WTC11 (cell line): ENCODE measurements at places on chromosomes 1 and 21. TPM values are rescaled to one million over a fixed set of nuclear protein-coding genes. Genes with fewer than 3 reads are reported as not detected.

GRCh38 chr1:31154000-31154631 is 85.6 kb downstream of the NKAIN1 start:
- no peak for DNase-seq
- H3K4me1 ChIP-seq = peaks cover 14% of the 10 kb centered on the region
- H3K4me3 ChIP-seq = peak overlapping the region; percentile 72
- H3K36me3 ChIP-seq = 0 out of 2 replicates have a peak, but pooled peaks cover 5% of the 10 kb centered on the region

- no peaks in the 10 kb centered on the region for H3K36me3 ChIP-seq
- peaks cover 17% of the 10 kb centered on the region for H3K4me1 ChIP-seq
- H3K27ac ChIP-seq = no peak overlapping the region
- H3K27me3 ChIP-seq = no peaks in the 10 kb centered on the region; the same call in 1 of the 2 replicates
- no peak for DNase-seq
- H3K4me3 ChIP-seq = no peak overlapping the region
These were observed 127.9 kb downstream of the CLIC6 start for GRCh38 chr21:34796518-34797200.

- no peak for DNase-seq
- peaks cover 8% of the 10 kb centered on the region for H3K4me1 ChIP-seq
- H3K27me3 ChIP-seq = peaks cover 17% of the 10 kb centered on the region
- H3K36me3 ChIP-seq = no peaks in the 10 kb centered on the region
- no peak overlapping the region for H3K4me3 ChIP-seq
These were observed 41.6 kb downstream of the MATN1 start for GRCh38 chr1:30681782-30682181.

- H3K4me3 ChIP-seq = no peak overlapping the region
- no peak overlapping the region for H3K27ac ChIP-seq
- H3K4me1 ChIP-seq = peaks cover 46% of the 10 kb centered on the region
- H3K27me3 ChIP-seq = peaks cover 3% of the 10 kb centered on the region; the same call in 1 of the 2 replicates
These were observed 182.7 kb downstream of the GRIK3 start for GRCh38 chr1:36851595-36851994.

GRCh38 chr1:87743256-87743655 is 414.6 kb downstream of the LMO4 start:
- H3K27ac ChIP-seq = no peak overlapping the region
- peaks cover 21% of the 10 kb centered on the region for H3K4me1 ChIP-seq
- DNase-seq = no peak
- no peaks in the 10 kb centered on the region for H3K36me3 ChIP-seq

DNA sequence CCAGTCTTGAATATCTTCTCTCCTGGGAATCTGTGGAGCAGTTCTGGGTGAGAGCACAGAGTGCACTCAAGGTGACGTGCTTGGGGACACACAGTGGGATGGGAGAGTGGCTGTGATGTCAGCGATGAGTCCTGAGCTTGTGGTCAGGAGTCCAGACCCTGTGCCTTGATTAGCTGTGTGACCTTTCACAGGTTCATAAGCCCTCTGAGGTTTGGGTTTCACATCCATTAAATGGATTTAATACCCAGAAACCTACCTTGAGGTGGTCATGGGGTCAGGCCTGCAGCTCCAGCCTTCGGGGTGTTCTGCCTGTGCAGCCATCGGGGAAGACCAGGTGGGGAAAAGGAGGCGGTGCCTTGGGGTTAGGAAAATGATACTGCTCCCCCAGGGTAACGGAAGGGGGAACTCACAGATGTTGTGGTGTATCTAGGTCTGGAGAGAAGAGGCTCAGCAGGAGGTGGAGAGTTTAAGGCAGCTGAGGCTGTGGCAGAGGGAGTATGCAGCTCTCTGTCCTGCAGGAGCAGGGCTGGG is 38.5 kb upstream of the ETV3 start:
- no peak for DNase-seq
- no peak overlapping the region for H3K27ac ChIP-seq
- peaks cover 18% of the 10 kb centered on the region for H3K4me1 ChIP-seq
- no peak overlapping the region for H3K4me3 ChIP-seq
- no peaks in the 10 kb centered on the region for H3K36me3 ChIP-seq

DNA sequence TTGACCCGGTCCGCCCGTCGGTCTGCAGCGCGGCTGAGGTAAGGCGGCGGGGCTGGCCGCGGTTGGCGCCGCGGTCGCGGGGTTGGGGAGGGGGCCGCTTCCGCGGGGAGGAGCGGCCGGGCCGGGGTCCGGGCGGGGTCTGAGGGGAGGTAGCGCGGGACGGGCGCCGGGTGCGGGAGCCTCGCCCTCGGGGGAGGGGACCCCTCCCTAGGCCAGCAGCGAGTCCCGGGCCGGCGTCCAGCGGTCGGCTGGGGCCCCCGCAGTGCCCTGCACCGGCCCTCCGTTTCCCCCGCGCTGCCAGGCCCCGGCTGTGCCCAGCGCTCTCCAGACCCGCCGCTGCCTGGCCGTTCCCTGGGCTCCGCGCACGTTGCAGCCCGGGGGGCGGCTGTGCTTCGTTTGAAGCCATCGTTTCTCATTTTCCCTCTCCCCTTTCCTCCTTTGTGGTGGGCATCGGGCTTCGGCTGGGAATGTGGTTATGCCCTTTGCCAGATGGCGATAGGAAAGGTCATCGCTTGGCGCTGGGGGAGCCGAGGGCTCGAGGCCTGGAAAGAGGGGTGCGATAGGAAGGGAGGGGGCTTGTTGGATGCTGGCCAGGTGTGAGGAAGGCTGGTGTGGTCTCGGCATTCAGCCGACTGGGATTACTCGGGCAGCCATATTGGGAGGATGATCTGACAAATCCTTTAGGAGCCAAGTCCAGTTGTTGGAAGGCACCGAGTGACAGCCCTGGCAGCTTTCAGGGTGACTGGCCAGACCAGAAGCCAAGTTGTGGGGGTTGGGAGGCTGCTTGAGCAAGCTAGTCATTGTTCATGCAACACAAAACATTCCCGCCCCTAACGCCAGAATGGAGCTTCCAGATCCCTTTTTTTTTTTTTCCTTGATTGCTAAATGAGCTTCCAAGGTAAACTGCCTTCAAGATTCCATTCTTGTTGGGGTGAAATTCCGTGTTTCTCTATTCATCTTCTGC is 753 bp downstream of the KIF1B start:
- H3K36me3 ChIP-seq = no peaks in the 10 kb centered on the region
- DNase-seq = peak; percentile 50
- H3K27ac ChIP-seq = peak overlapping the region; percentile 54
- peak overlapping the region; percentile 86 for H3K4me3 ChIP-seq
- peaks cover 4% of the 10 kb centered on the region; the same call in 1 of the 2 replicates for H3K27me3 ChIP-seq

- peaks cover 46% of the 10 kb centered on the region for H3K36me3 ChIP-seq
- no peak overlapping the region for H3K4me3 ChIP-seq
- H3K27ac ChIP-seq = peak overlapping the region; percentile 69; the same call in 1 of the 2 replicates
- H3K4me1 ChIP-seq = peaks cover 42% of the 10 kb centered on the region
These were observed 3.8 kb downstream of the SRSF11 start for GRCh38 chr1:70224954-70225353.

GRCh38 chr1:246012341-246012740 is 494.7 kb downstream of the SMYD3 start:
- H3K36me3 ChIP-seq = no peaks in the 10 kb centered on the region
- no peak overlapping the region for H3K4me3 ChIP-seq
- no peak for DNase-seq
- H3K27me3 ChIP-seq = no peaks in the 10 kb centered on the region
- no peak overlapping the region for H3K27ac ChIP-seq

GRCh38 chr1:206866062-206866461 is 639 bp downstream of the IL20 start:
- H3K4me1 ChIP-seq = 0 out of 2 replicates have a peak, but pooled peaks cover 3% of the 10 kb centered on the region
- no peak overlapping the region for H3K4me3 ChIP-seq
- H3K27me3 ChIP-seq = peaks cover 15% of the 10 kb centered on the region
- no peaks in the 10 kb centered on the region for H3K36me3 ChIP-seq

The WNT9A gene
- 1.1 to 1.5 TPM (median 1.3 TPM) in 3 replicates for total RNA-seq

The KCNN3 gene
- 1.3 to 2.1 TPM (median 1.9 TPM) in 3 replicates for total RNA-seq

The PROX1 gene
- 3.0 to 3.8 TPM (median 3.3 TPM) in 3 replicates for total RNA-seq

The CBS gene
- total RNA-seq = 582 to 844 TPM (median 591 TPM) in 3 replicates

The SLC44A5 gene
- total RNA-seq = 1.6 to 1.8 TPM (median 1.8 TPM) in 3 replicates

The SH3D21 gene
- total RNA-seq = 22.1 to 29.3 TPM (median 26.9 TPM) in 3 replicates
